ENCODE measurements at places on chromosomes 4 and X.

GRCh38 chr4:8419222-8420041 lies 21.1 kb downstream of the ACOX3 start:
- DNase-seq: no peak

DNA sequence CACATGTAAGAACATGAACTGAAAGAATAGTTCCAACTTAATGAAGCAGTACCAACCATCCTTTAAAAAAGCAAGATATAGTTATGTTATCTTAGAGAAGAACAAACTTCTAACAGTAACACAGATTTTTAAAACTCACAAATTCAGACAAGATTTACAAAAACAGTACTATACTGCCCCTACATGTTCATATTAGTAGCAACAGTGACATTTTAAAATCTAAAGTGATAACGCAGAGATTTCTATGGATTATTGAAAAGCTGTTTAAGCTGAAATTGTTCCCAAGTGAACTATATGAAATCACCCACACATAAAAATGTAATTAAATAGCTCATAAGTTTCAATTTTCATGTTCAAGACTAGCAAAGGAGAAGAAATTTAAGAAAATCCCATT lies 166.0 kb downstream of the FBXW7 start:
- DNase-seq: no peak

DNA sequence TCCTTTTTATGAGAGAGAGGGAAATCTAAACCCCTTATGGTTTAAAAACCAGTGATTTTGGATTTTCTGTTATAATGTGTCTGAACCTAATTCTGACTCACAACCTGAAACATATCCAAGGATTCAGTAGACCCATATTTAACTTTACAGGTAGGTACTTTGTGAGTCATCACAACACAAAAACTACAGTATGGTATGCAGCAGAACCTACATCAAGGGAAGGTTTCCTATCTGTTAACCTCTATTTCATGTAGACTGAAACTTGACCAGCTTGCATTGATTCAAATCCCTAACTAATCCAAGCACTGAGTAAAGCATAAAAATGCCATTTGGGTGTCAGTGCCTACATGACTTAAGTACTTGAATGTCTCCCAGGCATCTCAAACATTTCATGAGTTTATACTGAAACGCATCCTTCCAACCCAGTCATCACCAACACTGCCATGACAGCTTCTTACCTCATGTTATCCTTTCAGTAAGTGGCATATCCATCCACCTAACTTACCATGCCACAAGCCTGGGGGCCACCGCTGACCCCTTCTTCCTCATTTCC lies 4.3 kb upstream of the ARHGAP10 start:
- no peak for DNase-seq

DNA sequence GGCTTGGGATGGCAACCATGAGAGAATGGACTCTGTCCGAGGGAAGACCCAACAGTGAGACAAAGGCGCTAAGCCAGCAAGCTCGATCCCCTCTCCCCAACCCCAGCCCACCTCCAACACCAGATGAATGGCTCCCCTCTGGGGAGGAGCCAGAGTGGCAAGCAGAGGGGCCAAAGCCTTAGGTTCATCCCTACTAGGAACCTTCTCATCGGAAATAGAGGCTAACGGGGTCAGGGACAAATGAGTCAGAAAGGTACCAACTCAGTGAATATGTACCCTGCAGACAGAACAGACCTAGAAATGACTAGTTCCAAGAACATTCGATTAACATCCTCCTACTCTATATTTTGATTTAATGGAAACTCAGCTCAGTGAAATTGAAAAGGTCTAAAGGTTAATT lies 73.9 kb downstream of the NSG1 start:
- no peak for DNase-seq

GRCh38 chrX:154428176-154429171 lies at the start of gene ATP6AP1:
Gene ATP6AP1, plus strand, starts transcription at chrX:154428677. Its CDS starts 16 bp downstream, at chrX:154428693.
- DNase-seq: peak; percentile 84

DNA sequence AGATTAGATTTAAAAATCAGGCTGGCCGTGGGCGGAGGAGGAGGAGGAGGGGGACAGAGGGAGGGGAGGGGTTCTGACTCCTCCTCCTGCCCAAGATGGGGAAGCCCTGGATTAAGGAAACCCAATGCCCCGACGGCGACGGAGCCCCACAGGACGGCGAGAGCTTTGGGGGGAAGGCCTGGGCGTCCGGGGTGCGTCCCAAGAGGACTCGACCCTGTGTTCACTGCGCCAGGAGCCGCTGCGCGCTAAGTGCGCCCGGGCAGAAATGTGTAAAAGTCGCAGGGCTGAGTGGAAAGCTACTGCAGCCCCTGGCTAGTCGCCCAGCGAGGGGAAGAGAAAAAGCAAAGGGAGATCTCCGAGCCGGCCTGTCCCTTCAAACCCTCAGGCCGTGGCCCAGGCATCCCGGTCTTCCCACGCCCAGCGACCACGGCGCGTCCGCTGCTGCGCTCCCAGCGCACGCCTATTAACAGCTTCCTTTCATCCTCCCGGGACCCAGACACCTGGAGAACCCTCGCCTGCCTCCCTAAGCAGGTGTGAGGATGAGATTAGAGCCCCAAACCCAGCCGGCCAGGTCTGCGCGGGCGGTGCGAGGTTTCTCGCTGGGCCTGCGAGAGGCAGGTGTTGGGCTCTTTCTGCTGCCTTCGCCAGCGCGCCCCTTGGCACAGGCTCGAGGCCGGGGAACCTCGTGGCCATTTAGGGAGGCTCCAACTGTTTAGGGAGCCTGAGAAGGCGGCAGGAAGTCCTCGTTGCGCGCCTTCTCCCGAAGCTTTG lies 1.4 kb upstream of the RPS6KA3 start:
- peak; percentile 12 for DNase-seq

- no peak for DNase-seq
Measured at GRCh38 chr4:53788011-53788410, 196.7 kb upstream of the LNX1 start.

All from CD4-positive, alpha-beta memory T cell (primary cell).